GM03348 (cell line): ENCODE measurements at places on chromosomes 4 and X.

DNA sequence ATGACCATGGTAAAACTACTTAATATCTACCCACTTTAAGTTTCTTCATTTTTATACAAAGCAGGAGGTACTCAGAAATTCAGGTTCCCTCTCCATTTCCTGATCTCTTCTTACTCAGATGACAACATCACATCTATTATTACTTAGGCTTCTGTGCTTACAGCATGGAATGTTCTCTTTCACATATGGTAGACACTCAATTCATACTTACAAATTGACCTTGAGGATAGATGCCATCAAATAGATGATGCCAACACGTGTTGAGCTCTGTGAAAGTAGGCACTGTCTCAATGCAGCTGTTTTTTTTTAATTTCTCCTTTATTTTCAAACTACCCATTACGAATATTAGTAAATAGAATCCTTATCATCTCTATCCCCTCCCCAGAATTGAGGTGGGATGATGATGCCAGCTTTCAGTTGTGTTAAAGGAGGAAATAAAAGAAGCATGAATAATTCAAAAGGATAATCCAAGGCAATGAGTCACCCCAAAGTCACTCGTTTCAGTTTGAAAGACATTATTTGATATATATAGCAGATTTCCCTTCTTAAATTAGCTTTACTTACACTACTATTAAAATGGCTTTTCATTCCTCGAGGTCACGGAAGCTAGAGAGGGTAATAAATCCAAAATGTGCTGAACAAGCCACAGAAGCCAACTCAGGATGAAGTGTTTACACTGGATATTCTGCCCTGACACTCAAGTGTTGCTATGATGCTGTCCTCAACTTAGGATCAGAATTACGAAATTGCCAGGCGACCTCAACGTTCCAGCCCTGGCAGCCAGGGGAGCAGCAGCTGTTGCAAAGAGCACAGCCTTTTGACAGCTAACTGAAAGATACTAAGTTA, 124.2 kb upstream of the EOLA2 start:
- DNase-seq, result peak; percentile 46

GRCh38 chr4:130393231-130393630, 1297.3 kb downstream of the C4orf33 start:
- no peak for DNase-seq

DNA sequence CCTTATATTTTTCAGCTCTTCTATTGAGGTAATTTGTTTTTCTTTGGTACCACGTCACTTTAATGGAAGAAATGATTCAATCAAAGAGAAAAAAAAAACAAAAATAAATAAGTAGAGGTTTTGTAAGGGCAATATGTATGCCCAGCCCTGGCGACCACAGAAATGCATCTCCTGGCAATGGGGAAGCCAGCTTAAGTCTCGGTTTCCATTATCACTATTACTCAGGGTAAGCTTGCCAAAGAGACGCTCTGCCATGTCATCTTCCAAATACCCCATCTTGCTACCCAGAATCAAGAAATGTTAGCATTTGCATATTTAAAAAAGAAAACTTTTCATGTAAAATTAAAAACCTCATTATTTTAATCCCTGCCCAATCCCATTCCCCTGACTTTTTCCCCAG, 68.8 kb downstream of the FAM47C start:
- DNase-seq, result no peak

DNA sequence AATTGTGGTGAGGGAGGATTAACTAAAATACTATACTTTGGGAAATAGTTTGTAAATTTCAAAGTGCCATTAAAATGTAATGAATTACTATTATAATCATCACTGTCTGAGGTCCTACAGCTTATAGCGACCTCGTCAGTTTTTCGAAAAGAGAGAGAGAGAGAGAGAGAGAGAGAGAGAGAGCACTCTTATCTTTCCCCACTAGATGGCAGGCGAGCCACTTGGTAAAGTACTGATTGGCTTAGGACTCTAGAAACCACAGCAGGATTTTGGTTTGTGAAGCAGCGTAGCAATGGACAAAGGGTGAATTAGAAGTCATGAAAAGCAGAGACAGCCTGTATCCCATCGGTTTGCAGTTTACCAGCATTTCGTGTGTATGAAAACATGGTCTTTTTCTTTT, 52.5 kb downstream of the LINC00632 start:
- peak; percentile 36 for DNase-seq

DNA sequence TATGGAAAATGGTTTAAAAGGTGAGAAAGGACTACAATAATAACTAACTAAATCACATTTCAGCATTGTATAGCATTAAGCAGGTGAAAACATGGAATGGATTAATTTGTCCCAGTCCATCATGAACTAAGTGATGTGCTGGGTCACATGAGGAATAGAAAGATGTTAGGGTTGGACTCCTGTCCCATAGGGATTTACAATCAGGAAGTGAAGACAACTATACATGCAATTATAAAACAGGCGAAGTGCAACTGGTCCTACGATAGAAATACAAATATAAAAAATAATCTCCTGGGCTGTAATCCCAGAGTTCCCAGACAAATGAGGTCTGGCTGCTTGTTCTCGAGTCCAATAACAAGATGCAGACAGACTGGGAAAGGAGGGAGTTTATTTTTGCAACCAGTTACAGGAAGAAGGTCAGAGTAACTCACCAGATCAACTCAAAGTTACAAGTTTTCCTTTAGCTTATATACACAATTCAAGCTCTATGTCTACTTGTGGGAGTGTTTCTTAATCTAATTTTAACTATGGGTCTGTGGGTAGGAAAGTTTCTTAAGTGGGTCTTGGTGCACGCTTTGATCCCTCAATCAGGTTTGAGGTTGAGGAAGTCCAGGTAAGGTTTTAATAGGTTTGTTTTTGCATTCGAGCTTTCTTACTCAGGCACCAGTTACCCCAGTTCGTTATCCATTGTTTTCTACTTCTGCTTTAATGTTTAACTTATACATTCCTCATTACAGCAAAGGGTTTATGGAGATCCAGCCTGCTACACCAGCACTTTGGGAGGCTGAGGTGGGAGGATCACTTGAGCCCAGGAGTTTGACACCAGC, 50.1 kb downstream of the IGFBP7 start:
- DNase-seq, result no peak

- no peak for DNase-seq
Observed at GRCh38 chr4:155972098-155972497, 18.4 kb upstream of the CTSO start.

DNA sequence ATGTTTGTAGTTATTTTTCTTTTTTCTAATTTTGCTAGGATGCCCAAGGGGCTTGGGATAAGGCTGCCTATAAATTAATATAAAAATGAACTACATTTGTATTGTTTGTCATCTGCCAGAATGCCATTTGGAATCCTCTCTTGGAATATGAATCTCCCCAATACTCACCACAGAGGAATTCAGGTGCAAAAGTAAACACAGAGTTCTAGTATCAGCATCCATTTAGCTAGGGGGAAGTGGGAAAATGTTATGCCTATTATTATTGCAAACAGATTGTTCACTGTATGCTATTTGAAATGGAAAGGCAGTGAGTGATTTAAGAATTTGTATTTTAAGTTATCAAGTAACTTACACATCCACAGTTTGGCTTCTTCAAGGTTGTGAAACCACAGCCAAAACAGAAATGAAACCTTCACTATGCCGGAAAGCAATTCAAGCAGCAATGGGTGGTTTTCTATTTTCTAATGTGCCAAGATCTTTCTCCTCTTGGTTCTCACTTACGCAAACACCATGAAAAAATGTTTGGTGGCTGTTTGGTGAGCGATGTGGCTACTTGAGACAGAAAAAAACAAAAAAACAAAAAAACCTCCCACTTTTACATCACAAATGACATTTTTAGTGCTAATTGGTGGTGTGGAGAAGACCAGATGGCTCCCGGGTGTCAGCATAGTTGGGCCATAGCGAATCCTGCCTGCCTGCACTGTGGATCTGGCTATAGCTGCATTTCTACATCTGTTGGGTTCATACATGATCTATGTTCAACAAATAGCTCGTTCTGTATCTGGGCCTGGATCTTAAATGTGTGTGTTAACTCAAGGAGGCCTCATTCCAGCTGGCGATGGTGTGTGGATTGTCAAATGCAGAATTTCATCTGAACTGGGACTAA, 200.8 kb upstream of the GIMD1 start:
- DNase-seq, result peak; percentile 42

- peak; percentile 46 for DNase-seq
Observed at GRCh38 chr4:138697851-138698250, 317.7 kb upstream of the NOCT start.

GRCh38 chr4:151745481-151746231, 15.2 kb downstream of the GATB start:
- DNase-seq, result peak; percentile 27

- DNase-seq, result no peak
Observed at GRCh38 chrX:1493412-1493811, 40.7 kb upstream of the ASMTL start.

GRCh38 chr4:79450053-79450452, 42.0 kb upstream of the GK2 start:
- no peak for DNase-seq

DNA sequence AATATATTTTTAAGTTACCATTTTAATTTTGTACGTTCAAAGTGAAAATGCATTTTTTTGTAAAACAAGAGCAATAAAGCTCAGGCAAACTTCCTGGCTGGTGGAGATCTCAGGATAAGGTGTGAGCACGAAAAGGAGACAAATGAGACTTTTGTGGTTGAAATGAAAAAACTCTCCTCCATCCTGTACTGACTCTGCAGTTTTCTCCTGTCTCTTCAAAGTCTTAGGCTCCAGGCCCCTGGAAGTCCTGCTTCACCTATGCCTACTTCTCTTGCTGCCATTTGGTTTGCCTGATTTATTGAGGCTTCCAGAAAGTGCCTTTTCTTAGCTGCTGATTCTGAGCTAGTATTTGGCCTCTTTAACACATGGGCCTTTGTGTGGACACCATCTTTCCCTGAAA, 77.7 kb downstream of the MAML3 start:
- no peak for DNase-seq
